ENCODE measurements at places on chromosomes 3 and 15.

DNA sequence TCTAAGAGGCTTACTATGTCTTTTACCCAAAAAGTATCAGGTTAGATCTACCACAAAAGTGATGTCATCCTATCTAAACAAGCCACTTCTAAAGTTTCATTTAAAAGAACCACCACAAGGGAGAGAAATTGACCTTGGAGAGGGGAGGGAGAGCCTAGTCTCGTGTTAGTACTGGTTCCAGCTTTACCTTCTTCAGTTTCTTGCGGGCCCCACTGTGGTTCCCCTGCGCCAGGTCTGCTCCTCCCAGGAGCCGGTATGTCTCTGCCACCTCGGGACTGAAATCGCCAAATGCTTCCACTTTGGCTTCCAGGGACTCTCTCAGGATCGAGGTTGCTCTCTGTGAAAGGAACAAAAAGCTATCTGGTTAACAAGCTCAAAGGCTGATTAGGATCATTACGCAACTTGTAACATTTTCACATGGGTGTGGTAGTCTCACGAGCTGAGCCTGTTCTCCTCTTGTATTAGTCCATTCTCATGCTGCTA is 51.1 kb downstream of the SYNM start:
- no peak for DNase-seq

DNA sequence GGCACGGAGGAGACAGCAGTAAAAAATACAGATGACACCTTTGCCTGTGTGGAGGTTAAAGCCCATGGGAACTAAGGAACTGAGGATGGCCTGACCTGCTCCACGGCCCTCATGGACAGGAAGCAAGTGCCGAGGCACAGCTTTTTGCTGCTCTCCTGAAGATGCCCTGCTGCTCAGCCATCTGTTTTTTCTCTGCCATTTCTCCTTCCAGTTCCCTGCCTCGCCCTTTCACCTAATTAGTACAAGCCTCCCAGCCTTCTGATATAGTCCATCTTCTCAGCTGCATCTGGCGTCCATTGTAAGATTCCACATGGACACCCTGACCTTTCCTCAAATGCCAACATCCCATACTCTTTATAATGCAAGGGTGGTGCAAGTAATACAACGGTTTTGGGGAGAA is 11.8 kb upstream of the CXCR6 start:
- DNase-seq = no peak

- DNase-seq = no peak
These were observed 1.7 kb downstream of the THSD4 start for GRCh38 chr15:71116942-71117341.

GRCh38 chr15:53791581-53791980 is 32.1 kb upstream of the WDR72 start:
- DNase-seq = no peak

GRCh38 chr15:31434588-31435260 is 108.1 kb downstream of the KLF13 start:
- DNase-seq = no peak

DNA sequence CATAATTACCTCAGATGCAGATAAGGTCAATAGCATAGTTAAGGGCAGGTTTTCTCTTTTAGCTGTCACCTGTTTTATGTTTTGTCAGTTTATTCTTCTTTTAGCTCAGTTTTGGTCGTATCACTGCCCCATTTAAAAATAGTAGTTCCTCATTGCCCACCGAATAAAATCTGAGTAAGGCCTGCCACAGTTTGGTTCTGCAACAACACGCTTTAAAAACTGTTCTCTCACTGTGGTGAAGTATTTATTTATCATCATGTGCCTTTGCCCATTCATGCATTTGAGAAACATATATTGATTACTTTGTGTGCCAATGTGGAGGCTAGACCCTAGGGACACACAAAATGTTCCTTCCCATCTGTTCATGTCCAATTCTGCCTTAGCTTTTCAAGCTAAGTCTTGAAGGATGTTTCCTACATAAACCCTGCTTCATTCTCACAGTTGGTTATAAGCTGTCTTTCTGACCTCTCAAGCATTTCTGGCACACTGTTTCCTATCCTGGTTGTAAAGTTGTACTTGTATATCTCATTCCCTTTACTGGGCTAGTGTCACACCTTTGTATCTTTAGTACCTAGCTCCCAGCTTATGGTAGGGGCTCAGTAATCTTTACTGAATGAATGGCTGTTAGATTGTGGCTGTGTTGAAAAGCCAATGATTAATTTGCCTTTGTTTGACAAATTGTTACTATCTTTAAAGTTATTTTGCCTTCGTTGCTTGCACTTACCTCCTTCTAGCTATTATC is 23.9 kb downstream of the AKAP13 start:
- no peak for DNase-seq

GRCh38 chr3:78130741-78131290 is 1090.9 kb downstream of the ROBO2 start:
- DNase-seq = no peak

- no peak for DNase-seq
These were observed 27.5 kb downstream of the CCDC12 start for GRCh38 chr3:46948830-46949671.

- DNase-seq = no peak
These were observed 19.0 kb downstream of the KNL1 start for GRCh38 chr15:40613080-40613479.

DNA sequence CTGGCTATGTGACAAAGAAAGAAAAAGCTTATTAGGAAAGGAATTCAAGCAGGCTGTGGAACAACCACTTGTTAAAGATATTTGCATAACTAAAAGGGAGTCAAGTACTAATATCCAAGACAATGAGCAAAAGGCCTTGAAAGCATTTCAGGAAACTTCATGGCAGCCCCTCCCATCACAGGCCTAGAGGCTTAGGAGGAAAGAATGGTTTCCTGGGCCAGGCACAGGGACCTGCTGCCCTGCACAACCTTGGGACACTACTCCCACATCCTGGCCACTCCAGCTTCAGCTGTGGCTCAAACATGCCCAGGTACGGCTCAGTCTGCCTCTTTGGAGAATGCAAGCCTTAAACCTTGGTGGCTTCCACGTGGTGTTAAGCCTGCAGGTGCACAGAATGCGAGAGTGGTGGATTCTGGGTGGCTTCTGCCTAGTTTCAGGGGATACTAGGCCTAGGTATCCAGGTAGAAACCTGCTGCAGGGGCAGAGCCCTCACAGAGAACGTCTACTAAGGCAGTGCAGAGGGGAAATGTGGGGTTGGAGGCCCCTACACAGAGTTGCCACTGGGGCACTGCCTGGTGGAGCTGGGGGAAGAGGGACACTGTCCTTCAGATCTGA is 121.6 kb downstream of the OPA1 start:
- DNase-seq = no peak

DNA sequence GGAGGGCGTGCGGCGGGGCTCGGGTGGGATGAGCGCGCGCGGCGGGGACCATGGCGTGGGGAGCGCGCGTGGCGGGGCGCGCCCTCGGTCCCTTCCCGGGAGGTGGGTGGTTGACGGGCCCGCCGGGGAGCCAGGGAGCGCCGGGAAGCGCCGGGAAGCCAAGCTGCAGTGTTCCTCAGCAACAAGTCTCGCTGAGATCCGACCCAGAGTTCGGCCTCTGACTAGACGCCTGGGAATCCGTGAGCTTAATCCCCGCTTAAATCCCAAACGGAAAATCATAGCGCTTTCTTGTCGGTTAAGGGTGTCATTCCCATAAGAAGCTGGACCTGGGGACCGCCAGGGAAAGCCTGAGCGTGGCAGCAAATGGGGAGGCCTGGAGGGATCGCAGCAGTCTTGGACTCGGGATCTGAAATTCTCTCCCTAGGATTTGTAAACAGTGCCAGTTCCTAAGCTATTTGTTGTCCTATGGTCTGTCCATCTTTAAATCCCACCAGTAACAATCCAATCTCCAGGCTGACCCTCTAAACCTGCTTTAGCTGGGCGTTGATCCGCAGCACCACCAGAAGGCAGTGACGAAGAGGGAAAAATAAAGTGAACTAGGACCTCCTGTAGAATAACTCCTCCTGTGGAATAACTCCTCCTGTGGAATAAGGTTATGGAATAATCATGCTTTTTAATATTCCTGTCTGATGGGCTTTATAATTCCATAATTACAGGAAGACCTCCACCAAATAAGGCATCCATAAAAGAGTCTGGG is 570 bp upstream of the NEDD4 start:
- no peak for DNase-seq

- no peak for DNase-seq
These were observed 5.1 kb upstream of the SPINT1 start for GRCh38 chr15:40838756-40839155.

DNA sequence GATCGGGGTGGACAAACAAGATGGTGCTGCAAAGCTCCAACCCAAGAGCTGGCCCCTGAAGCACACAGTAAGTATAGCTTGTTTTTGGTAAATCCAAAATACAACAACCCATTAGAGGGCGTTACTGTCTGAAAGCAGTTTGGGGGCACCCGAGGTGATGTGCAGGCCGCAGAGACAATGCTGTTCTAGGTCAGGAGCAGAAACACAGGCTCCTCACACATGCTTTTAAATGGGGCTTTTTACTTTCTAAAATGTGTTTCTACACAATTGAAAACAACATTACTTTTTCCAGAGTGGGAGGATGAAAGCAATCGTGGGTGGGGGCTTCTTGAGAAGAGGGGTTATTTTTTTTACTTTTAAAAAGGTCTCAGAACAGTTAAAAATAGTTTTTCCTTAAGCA is 1029.3 kb upstream of the CFAP20DC start:
- no peak for DNase-seq

DNA sequence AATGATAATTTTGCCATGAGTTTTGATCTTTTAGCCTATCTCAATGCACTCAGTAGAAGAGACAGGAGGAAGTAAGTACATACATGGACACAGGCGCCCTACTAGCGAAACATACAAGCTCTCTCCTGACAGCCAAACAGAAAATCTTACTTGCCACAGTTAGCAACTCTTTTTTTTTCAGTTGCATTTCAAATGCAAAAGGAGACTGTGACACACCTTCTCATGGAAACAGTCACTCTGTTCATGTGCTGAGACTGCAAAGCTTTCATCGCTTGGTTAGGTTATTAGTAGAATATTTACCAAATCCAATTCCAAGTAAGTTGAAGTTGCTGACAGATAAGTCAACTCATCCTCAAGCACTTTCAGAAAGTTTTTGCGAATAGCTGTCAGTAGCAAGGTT is 223.3 kb downstream of the FOXP1 start:
- no peak for DNase-seq

DNA sequence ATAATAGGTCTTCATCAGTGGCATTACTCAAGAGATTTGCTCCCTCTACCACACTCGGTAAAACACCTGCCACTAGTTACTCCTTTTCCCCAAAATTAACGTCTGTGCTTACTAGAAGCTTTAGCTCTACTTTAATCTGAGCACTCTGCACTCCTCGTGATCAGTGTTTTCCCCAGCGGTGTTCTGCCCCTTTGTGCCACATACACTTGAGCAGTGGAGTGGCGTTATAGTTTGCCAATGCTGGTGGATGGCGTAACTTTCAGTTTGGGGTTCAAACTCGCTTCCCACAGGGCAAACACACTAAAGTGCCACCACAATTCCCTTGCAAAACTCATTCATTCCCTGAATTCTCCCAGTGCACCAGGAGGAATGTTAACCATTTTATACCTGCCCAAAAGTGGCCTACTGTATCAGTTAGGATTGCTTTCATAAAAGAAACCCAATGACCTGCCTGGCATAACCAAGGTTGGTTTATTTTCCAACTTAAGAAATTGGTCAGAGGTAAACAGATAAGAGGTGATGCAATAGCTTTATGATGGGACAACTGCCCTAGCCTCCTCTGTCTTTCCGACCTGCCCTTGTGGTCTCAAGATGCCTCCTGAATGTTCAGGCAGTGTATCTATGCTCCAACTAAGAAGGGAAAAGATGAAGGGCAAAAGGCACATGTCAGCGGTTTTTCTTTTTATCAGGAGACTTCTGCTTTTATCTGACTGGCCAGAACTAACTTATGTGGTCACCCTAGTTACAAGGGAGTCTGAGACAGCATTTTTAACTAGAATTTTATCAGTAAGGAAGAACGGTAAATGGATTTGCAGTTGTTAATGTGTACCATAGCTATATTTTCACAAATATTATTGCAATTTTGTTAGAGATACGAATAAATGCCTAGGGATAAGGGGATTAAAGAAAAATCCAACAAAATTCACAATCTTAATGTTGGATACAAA is 83.9 kb downstream of the FSIP1 start:
- DNase-seq = no peak

DNA sequence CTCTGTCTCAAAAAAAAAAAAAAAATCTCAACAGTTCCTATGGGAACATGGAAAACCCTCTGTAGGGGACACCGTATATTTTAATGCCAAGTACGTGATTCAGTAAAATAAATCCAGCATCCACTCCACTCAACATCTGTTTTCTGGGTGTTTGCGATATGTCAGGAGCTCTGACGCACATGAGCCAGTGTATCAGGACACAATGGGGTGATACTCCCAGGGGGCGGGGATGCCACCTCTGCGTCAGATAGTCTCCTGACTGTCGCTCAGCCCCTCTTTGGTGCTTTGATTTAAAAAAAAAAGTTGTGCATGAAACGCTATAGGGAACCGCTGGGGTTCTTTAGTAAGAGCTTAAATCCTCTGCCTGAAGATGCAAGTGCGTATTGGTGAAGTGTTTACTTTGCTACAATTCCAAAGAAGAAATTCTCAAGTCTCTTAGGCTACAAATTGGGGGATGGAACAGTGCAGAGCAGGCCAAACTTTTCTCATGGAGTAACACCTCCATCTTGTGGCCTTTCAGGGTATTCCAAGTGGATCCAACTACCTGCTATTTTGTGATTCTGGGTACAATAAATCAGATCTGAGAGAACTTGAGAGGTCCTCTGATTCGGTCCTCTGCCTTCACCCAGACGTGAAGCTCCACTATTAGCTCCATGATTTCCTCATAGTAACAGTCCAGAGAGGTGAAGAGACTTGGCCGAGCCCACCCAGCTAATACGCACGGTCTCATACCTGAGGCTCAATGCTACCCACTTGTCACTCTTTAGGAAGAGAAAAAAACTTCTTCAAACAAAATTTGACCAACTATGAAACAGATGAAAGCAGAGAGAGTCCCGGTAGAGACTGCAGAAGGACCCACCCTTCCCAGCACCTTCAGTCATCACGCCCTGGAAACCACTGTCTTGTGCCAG is 9.3 kb upstream of the NR2E3 start:
- DNase-seq = no peak

- no peak for DNase-seq
These were observed 32.8 kb downstream of the ZBTB38 start for GRCh38 chr3:141401095-141401494.

- no peak for DNase-seq
These were observed 46.8 kb downstream of the UBE2E2 start for GRCh38 chr3:23249961-23250360.

- DNase-seq = no peak
These were observed 247.9 kb downstream of the ZMAT3 start for GRCh38 chr3:178823591-178824246.
